ENCODE measurements at places on chromosomes 1 and 21.

- H3K27me3 ChIP-seq, result no peaks in the 10 kb centered on the region
- DNase-seq, result no peak
- H3K36me3 ChIP-seq, result no peaks in the 10 kb centered on the region
- H3K27ac ChIP-seq, result no peak overlapping the region
Measured at GRCh38 chr1:182700351-182700709, 15.9 kb upstream of the RGS8 start.

DNA sequence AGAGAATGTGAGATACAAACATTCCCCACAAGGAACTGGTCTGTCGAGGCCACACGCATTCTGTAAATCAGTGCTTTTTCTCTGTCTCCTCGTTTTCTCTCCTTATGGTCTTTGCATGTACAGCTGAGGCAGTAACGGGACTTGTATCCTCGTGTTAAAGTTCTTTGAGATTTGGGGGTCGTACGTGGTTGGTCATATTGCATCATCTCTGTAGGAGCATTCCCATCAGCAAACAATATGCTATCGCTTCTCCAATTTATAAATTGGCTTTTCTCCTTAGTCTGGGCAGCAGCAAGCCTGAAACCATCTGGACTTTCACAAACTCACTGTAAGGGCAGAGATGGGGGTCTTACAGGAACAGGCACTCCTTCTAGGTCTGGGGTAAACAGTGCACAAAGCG lies 13.0 kb upstream of the TRIM17 start:
- no peak for DNase-seq
- no peaks in the 10 kb centered on the region for H3K27me3 ChIP-seq
- no peak overlapping the region for H3K27ac ChIP-seq
- no peaks in the 10 kb centered on the region for H3K4me1 ChIP-seq
- H3K36me3 ChIP-seq, result no peaks in the 10 kb centered on the region

- H3K27ac ChIP-seq, result peak overlapping the region; percentile 81
- no peaks in the 10 kb centered on the region for H3K27me3 ChIP-seq
- no peak for DNase-seq
- peaks cover 3% of the 10 kb centered on the region for H3K36me3 ChIP-seq
Measured at GRCh38 chr1:9253453-9254105, 19.0 kb downstream of the H6PD start.

DNA sequence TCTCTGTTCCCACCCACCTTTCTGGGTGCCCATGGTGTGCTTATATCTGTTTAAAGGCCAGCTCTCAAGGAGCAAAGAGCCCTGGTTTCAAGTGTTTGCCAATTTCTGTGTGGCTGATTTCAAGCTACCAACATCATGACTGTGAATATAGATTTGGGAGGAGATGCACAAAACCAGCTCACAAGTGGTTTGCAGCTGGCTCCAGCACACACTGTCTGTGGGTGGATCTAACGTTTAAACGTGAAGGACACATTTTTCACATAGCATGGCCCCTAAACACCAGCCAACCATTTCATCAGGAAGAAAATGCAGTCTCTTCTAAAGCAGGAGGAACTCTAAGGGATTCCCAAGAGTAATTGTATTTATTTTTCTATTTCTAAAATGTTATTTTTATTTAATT lies 65.2 kb downstream of the FCRL5 start:
- no peak for DNase-seq
- H3K4me1 ChIP-seq, result no peaks in the 10 kb centered on the region

GRCh38 chr1:2372551-2373490 lies 18.5 kb downstream of the MORN1 start:
- H3K27me3 ChIP-seq, result no peaks in the 10 kb centered on the region
- no peak overlapping the region for H3K27ac ChIP-seq
- no peaks in the 10 kb centered on the region for H3K36me3 ChIP-seq
- no peaks in the 10 kb centered on the region for H3K4me1 ChIP-seq
- no peak for DNase-seq

- no peak for DNase-seq
Measured at GRCh38 chr1:56645677-56646305, 677 bp downstream of the PRKAA2 start.

DNA sequence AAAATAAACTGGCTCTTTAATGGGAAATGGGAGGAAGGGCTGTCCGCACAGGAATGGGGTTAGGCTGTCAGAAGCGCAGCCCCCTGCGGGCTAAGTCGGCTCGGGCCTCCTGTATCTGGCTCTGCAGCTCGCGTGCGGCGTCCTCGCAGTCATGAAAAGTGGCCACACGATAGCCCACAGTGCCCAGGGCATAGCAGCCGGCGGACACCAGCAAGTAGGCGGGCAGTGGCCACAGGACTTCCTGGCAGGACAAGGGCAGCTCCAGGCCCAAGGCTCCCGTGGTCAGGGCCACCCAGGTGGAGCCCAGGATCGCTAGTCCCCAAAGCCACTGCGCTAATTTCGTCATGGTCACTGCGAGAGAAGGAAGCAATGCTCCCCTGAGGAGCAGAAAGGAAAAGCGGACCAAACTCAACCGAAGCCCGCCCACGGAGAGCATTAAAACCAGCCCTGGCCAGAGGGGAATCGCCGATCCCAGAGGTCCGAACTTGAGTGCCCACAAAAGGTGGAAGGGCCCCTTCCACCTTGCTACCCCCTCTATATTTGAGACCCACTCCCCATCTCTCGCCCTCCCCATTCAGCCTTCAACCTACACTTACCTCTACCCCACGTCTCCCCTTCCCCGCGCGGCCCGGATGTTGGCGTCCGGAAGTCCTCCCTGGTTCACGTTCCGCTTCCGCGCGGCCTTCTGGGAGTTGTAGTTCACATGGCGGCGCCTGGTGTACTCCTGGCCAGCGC lies at the start of gene DPM3:
Gene DPM3 (minus strand): TSS at position 637 of the 735 bp plus-strand sequence. CDS start 291 bp downstream, at position 346.
- H3K27me3 ChIP-seq, result peaks cover 3% of the 10 kb centered on the region
- peak; percentile 95 for DNase-seq
- H3K4me1 ChIP-seq, result peaks cover 16% of the 10 kb centered on the region
- H3K4me3 ChIP-seq, result peak within 1 kb of the TSS; percentile 95
- H3K27ac ChIP-seq, result peak within 1 kb of the TSS; percentile 89

GRCh38 chr1:14871218-14871970 lies 272.9 kb downstream of the KAZN start:
- DNase-seq, result no peak
- H3K36me3 ChIP-seq, result no peaks in the 10 kb centered on the region
- H3K27me3 ChIP-seq, result peaks cover 9% of the 10 kb centered on the region
- no peak overlapping the region for H3K4me3 ChIP-seq
- H3K27ac ChIP-seq, result no peak overlapping the region

DNA sequence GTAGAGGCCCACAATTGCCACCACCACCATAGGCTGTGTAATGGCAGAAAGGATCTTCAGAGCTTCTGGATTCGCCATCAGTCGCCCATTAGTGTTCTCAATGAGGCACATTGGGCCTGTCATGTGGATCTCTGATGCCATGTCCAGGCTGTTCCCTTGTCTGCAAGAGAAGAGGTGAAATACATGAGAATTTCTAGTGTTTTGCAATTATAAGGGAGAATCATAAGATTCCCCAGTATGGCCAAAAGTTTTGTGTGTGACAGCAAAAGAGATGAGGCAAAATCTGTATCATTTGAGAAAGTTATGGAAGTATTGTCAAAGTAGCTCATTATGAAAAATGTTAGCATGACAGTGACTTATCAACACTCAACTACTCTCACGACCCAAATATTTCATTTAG lies 1.9 kb downstream of the GBP1 start:
- no peak for DNase-seq
- peak overlapping the region; percentile 27 for H3K4me3 ChIP-seq
- peaks cover 4% of the 10 kb centered on the region for H3K4me1 ChIP-seq
- H3K27me3 ChIP-seq, result no peaks in the 10 kb centered on the region

DNA sequence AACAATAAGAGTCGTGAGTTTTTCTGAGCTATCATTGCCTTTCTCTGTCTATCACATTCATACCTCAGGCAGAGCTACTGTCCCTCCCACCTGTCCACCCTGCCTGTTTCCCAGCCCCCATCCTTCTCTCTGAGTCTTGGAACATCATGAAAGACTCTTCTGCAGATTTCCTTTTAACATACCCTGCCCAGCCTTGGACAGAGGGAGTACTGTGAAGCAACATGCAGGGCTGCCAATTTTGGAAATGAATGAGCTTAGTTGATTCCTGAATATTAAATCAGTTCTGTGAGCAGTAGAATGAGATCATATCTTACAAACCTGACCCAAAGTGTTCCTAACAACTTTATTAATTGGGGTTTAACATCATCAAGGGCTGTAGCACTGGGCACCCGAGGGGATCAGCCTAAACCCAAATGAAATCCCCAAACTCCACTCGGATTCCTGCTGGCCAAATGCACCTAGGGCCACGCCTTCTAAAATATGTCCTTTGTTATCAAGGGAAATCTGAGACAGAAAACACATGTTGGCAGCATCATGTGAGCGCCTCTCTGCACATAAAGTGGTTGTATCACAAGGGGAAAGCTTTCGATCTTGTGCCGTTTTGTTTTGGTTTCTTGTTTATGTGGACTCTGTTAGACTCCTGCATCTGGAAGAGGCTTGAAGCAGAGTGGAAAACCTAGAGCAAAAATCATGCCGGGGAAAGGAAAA lies 357.6 kb downstream of the KIF26B start:
- H3K36me3 ChIP-seq, result no peaks in the 10 kb centered on the region
- H3K4me1 ChIP-seq, result no peaks in the 10 kb centered on the region
- H3K27me3 ChIP-seq, result peaks cover 1% of the 10 kb centered on the region
- DNase-seq, result no peak
- H3K4me3 ChIP-seq, result no peak overlapping the region

GRCh38 chr1:168686666-168687065 lies 42.3 kb downstream of the DPT start:
- no peak overlapping the region for H3K27ac ChIP-seq
- H3K4me3 ChIP-seq, result no peak overlapping the region
- H3K36me3 ChIP-seq, result no peaks in the 10 kb centered on the region
- DNase-seq, result no peak

DNA sequence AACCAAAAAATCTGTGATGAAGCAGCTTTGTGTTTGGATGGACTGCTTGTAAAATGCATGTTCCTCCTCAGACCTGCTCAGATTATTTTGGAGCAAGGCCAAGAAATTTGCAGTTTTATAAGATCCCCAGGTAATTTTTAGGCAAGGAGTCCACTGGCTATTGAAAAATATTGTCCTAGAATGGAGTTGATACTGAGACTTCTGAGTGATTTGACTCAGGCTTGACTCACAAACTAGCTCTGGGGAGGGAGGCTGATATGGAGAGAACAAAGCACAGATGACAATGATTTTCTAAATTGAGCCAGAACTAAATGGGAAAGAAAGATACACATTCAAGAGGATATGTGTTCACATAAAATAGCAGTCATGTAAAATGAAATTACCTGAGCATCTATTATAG lies 36.7 kb downstream of the AGL start:
- H3K27ac ChIP-seq, result no peak overlapping the region
- no peak for DNase-seq
- no peak overlapping the region for H3K4me3 ChIP-seq
- peaks cover 100% of the 10 kb centered on the region for H3K36me3 ChIP-seq
- no peaks in the 10 kb centered on the region for H3K4me1 ChIP-seq

GRCh38 chr1:68585351-68585750 lies 88.5 kb upstream of the DEPDC1 start:
- no peak overlapping the region for H3K4me3 ChIP-seq
- no peaks in the 10 kb centered on the region for H3K27me3 ChIP-seq
- H3K4me1 ChIP-seq, result no peaks in the 10 kb centered on the region
- DNase-seq, result no peak

Measured in psoas muscle (tissue), 8 donors.